ENCODE measurements at places on chromosomes 16 and 17. TPM values are rescaled to one million over a fixed set of nuclear protein-coding genes. Genes with fewer than 3 reads are reported as not detected.

DNA sequence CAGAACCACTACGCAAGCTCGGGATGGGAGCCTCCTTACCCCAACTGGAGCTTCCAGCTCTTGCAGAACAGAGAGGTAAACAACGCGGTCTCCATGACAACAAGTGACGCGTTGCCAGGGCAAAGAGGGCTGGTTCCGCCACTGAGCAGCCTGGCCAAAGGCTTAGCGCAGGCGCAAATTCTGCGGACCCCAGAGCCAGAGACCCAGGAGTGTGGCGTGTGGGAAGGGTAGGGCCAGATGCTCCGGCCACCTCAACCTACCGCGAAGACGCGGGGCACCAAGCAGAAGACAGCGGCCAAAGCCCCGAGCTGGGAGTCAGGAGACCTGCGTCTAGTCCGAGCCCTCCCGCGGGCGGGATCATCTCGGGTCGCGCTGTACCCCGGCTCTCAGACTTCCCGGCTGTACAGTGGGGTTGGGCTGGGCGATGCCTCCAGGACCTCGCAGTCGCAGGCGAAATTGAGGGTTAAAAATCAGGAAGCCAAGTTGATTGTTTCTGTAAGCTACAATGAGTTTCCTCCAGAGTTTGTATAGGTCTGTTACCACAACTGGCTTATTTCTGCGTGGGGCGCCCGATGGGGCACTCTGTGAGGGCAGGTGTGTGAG lies at the start of gene TEKT1:
Gene TEKT1, minus strand, starts transcription at position 69 of the 603 bp plus-strand sequence. CDS start 1,353 bp downstream, outside the sequence.
- DNase-seq: peak; percentile 65

CDRT4 gene
- 5.0 TPM for polyA plus RNA-seq

- DNase-seq: no peak
These were observed 31.6 kb upstream of the SLC12A3 start for GRCh38 chr16:56833243-56833970.

GRCh38 chr17:1729966-1730325 lies 5.4 kb downstream of the WDR81 start:
- no peak for DNase-seq

DNA sequence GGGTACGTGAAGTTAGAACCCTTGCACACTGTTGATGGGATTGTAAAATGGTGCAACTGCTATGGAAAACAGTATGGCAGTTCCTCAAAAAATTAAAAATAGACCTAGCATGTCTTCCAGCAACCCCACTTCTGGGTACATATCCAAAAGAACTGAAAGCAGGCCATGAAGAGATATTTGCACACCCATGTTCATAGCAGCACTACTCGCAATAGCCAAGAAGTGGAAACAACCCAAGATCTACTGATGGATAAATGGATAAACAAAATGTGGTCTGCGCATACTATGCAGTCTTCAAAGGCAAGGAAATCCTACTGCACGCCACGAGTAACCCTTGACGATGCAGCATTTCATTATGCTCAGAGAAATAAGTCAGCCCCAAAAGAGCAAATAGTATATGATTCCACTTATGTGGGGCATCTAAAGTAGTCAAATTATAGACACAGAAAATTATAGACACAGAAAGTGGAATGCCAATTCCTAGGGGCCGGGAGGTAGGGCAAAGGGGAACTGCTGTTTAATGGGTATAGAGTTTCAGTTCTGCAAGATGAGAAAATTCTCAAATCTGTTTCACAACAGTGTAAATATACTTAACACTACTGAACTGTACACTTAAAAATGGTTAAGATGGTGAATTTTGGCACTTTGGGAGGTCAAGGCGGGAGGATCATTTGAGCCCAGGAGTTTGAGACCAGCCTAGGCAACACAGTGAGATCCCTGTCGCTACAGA lies 17.2 kb downstream of the CORO7 start:
- no peak for DNase-seq

IL34 gene
- polyA plus RNA-seq: 5.8 TPM

- DNase-seq: no peak
These were observed 1690.1 kb downstream of the TP53TG3F start for GRCh38 chr16:35149550-35149949.

KRTAP3-1 gene
- not detected for polyA plus RNA-seq

ABCA9 gene
- polyA plus RNA-seq: not detected

GRCh38 chr16:3835089-3835602 lies 45.4 kb downstream of the CREBBP start:
- DNase-seq: no peak

GRCh38 chr17:44911133-44912001 lies 3.9 kb downstream of the GFAP start:
- no peak for DNase-seq

RHBDL3 gene
- 3.2 TPM for polyA plus RNA-seq

DNA sequence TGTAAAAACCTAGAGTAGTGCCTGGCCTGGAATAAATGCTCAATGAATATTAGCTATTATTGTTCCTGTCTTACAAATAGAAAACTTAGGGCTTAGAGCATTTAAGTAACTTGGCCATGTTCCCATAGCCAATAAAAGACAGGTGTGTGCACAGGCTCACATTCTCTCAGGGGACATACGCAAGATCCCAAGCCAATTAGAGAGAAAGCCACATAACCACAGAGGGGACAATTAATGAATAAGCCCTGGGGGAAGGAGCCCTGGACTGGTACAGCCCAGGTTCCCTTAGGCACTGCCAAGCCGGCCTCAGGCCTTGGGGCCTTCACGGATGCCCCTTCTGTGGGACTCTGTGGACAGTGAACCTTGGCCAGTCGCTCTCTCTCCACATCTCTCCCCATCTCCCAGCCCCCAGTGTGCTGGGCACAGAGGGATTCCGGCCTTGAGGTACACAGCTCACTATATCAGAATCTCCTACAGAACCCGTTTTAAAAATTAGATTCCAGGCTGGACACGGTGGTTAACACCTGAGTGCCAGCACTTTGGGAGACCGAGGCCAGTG lies 27.3 kb upstream of the ABCC12 start:
- no peak for DNase-seq

GRCh38 chr17:64728041-64728695 lies 66.1 kb upstream of the SMURF2 start:
- no peak for DNase-seq

- DNase-seq: no peak
These were observed 997.8 kb upstream of the EEF2KMT start for GRCh38 chr16:6095414-6095813.

UBE2O gene
- polyA plus RNA-seq: 16.0 TPM

DNA sequence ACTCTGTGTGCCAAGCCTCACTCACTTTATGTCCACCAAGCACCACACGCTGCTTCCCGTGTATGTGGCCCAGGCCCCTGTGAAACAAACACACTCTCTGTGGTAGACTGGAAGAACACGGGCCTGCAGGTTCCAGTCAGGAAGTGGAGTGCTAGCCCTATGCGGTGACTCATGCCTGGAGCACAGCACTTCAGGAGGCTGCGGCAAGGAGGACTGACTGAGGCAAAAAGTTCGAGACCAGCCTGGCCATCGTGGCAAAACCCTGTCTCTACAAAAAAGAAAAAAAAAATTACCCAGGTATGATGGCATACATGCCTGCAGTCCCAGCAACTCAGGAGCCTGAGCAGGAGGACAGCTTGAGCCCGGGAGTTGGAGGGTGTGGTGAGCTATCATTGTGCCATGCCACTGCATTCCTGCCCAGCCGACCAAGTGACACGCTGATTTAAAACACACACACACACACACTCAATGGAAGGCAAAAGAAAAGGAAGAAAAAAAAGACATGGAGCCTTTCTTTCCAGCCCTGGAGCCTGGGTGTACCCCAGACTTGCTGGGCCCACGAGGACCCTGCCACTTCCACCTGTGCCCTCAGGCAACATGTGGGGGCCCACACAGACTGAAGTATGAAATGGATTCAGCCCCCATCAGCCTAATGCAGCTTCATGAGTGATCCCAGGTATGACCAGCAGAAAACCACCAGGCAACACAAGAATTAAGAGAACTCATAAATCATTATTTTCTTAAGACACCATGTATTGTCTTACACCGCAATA lies 126.6 kb downstream of the ANKRD11 start:
- DNase-seq: no peak
